ENCODE measurements at places on chromosomes 3 and 15.

- DNase-seq: no peak
Observed at GRCh38 chr15:38062696-38063095, 128.3 kb downstream of the TMCO5A start.

GRCh38 chr3:196624907-196625306 lies 14.6 kb upstream of the NRROS start:
- no peak for DNase-seq

DNA sequence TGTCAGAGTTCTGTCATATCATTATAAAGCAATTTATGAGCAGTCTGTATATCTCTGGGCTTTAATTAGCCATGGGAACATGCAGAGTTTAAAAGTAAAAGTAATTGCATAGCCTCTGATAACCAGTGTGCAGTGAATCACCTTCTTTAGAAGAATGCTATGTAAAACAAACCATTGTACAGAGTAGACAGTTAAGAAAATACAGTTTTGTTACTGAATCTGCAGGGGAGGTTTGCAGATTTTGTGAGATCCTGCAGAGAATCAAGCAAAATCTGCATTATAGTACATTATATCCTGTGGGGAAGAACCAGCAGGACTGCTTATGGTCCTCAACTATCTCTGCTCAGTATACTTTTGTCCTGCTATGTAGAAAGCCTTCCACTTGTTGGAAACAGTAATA lies 396.2 kb upstream of the NAALADL2 start:
- DNase-seq: no peak

GRCh38 chr15:29795610-29796009 lies 26.7 kb downstream of the TJP1 start:
- DNase-seq: no peak

- no peak for DNase-seq
Observed at GRCh38 chr15:61410662-61411061, 181.6 kb upstream of the RORA start.

DNA sequence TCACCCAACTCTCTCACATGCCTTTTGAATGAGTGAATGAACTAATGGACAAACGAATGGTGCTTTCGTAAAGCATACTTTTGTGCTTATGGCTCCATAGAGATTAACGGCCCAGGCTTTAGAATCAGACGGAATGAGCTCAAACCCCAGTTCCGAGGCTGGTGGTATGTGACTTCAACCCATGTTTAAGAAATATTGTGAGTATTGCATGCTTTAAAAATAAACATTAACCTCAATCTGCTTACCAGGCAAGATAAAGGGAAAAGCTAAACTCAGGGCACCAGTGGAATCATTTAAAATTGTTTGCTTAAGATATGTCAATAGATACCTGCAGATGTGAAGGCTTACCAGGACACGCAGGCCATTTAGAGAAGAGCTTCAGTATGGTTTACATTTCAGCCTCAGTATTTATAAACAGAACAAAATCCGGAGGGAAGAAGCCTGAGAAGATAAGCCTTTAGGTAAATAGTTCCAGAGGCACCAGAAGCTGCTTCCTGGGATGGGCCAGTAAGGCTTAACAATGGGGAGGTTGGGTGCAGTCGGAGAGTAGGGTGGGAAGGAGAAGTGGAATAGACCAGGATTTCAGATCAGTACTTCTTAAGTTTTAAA lies 186.4 kb downstream of the ADAMTS9 start:
- DNase-seq: no peak

- no peak for DNase-seq
Observed at GRCh38 chr15:27833178-27833577, 265.9 kb downstream of the OCA2 start.

DNA sequence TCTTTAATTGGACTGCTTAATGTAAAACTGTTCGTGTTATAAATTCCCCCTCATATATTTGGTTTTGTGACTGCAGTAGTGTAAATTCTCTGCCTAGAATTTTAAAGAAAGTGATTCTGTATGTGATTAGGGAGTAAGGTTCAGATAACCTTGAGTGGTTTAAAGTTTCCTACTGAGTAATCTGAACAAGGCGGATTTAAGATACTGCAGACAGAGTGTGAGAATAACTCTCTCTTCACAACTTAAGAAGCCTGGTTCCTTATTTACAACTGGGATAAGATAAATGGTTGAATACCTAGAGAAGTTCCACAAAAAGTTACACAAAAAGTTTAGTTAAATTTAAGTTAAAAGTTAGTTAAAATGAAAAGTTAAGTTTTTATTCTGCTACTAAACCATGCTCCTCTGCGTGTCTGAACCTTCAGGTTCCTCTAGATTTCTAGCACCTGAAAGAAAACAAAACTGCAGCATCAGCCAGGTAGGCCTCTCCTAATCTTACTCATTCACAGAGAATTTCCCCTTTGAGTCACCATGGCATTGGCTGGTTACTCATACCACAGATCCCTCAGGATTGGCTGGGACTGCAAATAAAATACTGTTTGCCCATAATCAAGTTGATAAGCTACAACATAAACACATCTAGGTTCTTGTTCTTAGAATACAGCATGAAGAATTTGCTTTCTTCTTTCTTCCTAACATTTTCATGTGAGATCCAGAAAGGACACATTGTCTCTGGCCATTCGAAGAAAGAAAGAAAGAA lies at the start of gene ARL14:
TSS of gene ARL14 (plus strand) at position 614 of the 757 bp plus-strand sequence. CDS start 187 bp downstream, outside the sequence.
- no peak for DNase-seq

All from activated T-cell treated with anti-CD3 and anti-CD28 coated beads, Interleukin-2, amount 50 U/mL, for 24 hours (primary cell).